Neural progenitor cell (in vitro differentiated cells): ENCODE measurements at places on chromosomes 4 and X.

DNA sequence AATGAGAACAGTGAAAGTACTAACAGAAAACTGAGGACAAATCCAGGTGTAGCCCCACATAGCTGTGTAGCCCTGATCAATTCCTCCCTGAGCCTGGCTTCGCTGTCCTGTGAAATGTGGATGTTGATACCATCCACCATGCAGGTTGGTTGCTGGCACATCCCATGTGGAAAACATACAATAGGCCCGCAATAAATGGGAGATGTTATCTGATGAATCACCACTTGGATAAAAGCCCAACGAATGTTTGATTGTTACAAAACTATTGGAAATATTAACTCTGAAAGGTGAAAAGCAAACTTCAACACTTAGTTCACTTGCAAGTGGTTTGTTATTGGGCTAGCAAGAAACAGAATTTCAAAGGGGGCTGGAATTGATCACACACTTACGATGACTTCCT, 186.3 kb upstream of the FTHL17 start:
- no peak for DNase-seq

- peak; percentile 30 for DNase-seq
Measured at GRCh38 chr4:182449930-182450439, 206.8 kb downstream of the TENM3 start.

- no peak for DNase-seq
Measured at GRCh38 chrX:133706890-133707289, 278.5 kb downstream of the GPC3 start.

GRCh38 chr4:31134720-31135119, 414.6 kb downstream of the PCDH7 start:
- DNase-seq, result no peak

GRCh38 chr4:79330720-79331119, 4.9 kb upstream of the NAA11 start:
- no peak for DNase-seq

DNA sequence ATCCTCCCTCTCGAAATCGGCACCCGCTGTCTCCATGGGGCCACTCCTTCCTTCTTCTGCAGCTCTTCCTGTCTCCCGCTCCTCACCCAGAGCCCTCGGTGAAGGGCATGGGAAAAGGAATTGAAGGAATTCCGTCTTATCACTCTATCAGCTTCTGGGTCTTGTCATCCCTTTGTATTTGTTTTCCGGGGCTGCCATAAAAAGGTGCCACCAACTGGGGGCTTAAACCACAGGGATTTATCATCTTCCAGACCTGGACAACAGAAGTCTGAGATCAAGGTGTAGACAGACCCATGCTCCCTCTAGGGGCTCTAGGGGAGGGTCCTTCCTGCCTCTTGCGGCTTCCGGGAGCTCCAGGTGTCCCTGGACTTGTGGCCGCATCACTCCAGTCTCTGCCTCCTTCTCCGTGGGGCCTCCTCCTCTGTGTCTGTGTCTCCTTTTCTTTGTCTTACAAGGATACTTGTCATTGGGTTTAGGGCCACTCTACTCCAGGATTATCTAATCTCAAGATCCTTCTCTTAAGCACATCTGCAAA, 24.0 kb downstream of the CD99 start:
- no peak for DNase-seq

GRCh38 chr4:140222171-140222570, 68.2 kb upstream of the MAML3 start:
- no peak for DNase-seq

DNA sequence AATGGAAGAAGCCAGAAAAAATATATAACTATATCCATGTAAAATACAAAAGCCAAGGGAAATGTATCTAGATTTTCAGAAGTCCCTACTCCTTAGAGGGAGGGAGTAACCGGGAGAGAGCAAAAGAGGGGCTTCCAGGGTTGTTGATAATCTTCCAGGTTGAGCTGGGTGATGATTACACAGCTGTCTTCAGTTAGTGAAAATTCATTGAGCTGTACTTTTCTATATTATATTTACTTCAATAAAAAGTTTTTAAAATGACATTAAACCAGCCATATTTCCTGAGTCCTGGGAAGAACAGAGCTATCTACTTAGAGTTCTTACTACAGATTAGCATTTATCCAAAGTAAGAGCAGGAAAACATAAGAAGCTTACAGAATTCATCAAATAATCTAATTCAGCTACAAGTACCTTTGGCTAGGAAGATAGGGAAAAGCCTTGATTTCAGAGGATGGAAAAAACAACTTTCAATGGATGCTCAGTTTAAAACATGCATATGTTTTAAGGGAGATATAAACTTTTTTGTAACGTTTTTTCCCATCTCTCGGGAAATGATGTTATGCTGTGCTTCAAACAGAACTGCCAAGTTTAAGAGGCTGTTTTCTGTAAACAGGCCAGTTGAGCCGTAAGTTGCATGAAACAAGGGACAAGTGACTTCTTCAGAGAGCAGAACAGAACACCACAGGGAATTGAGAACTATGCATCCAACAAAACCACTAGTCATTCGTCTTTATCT, 204.6 kb downstream of the SCFD2 start:
- DNase-seq, result no peak

GRCh38 chr4:115920637-115921036, 807.2 kb upstream of the NDST4 start:
- no peak for DNase-seq

- DNase-seq, result no peak
Measured at GRCh38 chr4:164648849-164649212, 105.1 kb upstream of the SMIM31 start.

DNA sequence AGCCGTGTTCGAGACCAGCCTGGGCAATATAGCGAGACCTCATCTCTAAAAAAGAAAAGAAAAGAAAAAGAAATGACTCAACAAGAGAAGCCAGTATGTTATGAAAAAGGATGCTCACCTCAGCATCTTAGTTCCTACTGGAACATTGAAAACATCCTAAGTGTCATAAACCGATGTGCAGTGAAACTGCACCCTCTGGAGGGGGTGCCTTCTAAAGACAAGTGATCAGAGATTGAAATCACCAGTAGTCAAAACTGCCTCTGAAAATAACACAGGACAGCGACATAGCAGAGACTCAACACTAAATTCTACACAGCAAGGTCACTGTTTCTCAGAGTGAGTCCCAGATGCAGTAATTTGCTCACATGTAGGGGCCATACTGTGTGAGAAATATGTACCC, 28.0 kb upstream of the ATP6AP2 start:
- peak; percentile 21 for DNase-seq

DNA sequence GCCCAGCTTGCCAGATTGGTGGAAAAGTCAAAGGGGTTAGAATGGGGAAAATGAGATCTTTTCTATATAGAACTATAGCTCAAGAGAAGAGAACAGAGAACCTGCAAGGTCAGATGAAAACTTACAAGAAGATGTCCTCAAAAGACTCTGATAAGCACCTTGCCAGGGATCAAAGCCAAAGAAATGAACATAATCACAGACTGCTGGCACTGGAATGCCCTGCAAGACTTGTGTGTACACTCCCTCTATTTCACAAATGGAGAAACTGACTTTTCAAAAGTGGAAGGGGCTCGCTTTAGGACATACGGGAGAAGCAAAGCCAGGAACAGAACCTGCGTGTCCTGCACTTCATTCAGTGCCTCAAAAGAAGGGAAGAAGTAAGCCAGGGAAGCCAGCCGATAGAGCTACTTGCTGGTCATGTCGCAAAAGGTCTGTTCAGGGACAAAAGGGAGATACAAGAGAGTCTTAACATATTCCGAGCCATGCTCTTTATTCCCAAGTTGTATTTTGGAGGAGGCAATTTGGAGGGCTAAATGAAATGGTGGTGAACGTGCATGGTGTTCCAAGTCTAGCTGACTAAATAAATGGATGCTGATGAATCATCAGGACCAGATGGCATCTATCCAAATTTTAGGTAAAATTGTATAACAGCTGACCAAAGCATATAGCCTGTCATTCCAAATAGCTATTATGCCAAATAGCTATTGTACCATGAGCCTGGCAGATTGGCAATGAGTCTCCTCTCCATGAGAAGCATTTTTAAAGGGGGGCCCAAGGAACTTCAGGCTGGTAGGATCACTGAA, 175.6 kb upstream of the GPC4 start:
- no peak for DNase-seq

- no peak for DNase-seq
Measured at GRCh38 chr4:66297703-66298102, 627.4 kb upstream of the EPHA5 start.

DNA sequence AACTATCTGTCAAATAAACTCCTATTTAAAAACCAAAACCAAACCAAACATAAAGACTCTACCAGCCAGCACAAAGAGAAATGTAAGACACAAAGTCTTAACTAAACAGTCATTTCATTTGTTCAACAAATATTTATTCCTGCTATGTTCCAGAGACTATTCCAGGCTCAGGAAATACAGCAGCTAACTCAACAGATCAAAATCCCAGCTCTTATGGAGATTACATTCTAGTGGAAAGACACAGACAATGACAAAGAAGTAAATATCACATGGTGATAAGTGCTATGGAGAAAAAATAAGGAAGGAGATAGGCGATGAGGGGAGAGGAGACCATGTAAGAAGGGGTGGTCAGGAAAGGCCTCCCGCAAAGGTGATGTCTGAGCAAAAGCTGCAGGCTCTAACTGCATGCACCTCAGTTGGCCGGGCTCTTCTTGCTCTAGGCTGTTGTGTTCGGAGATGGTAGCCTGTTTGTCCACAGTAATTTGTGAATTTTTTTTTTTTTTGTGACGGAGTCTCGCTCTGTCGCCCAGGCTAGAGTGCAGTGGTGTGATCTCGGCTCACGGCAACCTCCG, 15.1 kb downstream of the PPEF1 start:
- no peak for DNase-seq

DNA sequence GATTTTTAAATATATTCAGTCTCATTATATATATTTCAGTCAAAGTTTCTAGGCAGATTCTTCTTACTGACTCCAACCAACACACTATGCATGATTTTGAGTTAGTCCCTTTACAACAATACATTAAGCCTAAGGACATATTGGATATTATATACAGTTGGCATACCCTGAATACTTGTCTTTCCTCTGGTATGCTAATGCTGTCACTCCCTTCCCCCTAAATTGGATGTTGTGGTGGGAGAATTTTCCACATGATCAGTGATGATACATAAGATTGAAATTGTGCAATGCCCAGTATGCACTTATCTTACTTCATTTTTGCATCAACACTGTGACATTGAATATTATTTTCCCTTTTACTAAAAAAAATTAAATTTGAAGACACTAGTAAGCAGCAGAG, 935.2 kb downstream of the PCDH7 start:
- DNase-seq, result no peak

- peak; percentile 63 for DNase-seq
Measured at GRCh38 chrX:112147206-112147605, 64.6 kb upstream of the TRPC5 start.

DNA sequence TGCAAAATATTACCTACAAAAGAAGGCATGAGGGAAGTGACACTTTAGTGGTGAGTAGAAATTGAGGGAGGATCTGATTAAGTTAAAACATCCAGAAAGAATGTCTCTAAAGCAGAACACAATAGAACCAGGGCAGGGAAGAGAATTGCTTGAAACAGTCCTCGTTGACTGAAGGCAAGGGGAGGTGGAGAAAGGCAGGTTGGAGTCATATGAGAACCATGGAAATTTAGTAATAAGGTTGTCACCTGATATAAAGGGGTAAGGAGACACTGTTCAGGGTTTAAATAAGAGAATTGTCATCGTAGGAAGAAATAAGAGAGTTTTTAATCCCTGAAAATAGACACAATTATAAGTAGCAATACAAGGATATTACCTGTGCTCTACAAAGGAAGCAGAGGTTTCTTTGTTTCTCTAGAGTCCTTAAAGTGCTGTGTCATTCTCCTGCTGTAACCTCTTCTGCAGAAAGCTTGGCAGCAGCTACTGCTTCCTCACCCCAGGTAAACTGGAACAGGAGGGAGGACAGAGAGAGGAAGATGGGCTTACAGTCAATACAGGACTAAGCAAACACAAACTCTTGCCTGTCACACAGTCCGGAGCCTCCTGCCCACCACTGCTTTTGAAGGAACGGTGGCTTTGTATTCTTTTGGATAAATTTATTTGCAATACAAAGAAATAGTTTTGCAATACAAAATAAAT, 258.4 kb downstream of the PPARGC1A start:
- DNase-seq, result no peak

DNA sequence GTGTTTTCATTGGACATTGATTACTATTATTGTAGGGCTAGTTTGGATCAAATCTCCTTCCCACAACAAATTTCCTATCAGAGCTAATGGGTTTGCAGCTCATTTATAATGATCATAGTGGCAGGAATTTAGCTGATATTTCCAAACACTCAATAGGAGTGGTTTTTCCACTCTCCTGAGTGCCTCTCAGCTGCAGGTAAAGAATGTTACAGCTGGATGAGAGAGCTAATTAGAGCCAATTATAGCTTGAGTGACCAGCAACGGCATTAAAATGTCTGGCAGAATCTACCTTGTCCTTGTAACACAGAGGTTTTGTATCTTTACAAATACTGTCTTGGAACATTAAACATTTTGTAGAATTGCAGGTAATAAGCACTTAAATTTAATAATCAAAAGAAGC, 602.8 kb upstream of the EPHA5 start:
- DNase-seq, result no peak

GRCh38 chrX:14006540-14006939, 23.2 kb downstream of the GEMIN8 start:
- DNase-seq, result no peak

- DNase-seq, result no peak
Measured at GRCh38 chr4:80259012-80259411, 7.5 kb upstream of the FGF5 start.

DNA sequence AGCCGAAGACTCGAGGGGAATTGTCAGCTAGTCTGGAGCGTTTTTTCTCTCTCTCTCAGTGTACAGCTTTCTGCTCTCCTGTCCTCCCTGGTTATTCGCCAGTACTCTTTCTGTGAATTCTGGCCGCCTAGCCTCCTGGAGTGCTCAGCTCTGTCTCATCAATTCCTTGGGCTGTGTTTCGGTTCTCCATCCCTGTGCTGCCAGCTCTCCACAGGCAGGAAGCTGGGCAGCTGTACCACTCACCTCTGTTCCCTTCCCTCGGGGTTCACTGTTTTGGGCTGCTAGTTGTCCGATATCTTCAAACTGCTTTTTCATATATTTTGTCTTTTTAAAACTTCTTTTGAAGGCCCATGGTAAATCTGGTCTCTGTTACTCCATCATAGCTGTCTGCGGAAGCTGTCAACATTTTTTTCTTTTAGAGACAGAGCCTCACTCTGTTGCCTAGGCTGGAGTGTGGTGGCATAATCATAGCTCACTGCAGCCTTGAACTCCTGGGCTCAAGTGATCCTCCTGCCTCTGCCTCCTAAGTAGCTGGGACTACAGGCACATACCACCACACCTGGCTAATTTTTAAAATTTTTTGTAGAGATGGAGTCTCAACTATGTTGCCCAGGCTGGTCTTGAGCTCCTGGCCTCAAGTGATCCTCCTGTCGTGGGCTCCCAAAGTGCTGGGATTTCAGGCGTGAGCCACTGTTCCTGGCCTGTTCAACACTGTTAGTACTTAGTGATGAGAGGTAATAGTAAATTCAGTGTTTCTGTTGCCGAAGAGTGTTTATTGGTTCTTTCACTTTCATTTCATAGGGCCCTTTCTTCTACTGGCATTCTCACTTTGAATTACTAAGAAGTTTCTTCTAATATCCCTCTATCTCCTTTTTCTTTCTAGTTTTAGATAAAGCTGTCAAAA, 18.6 kb downstream of the ZCCHC4 start:
- no peak for DNase-seq

GRCh38 chrX:38183596-38183995, 37.1 kb downstream of the SRPX start:
- no peak for DNase-seq
